ENCODE measurements at places on chromosomes 5 and 9.

GRCh38 chr9:69079186-69079585 lies 43.6 kb downstream of the FXN start:
- DNase-seq = no peak

GRCh38 chr9:137607141-137607857 lies 1.8 kb downstream of the ARRDC1 start:
- DNase-seq = peak; percentile 66

- DNase-seq = no peak
These were observed 16.9 kb upstream of the COL5A1 start for GRCh38 chr9:134624621-134625181.

DNA sequence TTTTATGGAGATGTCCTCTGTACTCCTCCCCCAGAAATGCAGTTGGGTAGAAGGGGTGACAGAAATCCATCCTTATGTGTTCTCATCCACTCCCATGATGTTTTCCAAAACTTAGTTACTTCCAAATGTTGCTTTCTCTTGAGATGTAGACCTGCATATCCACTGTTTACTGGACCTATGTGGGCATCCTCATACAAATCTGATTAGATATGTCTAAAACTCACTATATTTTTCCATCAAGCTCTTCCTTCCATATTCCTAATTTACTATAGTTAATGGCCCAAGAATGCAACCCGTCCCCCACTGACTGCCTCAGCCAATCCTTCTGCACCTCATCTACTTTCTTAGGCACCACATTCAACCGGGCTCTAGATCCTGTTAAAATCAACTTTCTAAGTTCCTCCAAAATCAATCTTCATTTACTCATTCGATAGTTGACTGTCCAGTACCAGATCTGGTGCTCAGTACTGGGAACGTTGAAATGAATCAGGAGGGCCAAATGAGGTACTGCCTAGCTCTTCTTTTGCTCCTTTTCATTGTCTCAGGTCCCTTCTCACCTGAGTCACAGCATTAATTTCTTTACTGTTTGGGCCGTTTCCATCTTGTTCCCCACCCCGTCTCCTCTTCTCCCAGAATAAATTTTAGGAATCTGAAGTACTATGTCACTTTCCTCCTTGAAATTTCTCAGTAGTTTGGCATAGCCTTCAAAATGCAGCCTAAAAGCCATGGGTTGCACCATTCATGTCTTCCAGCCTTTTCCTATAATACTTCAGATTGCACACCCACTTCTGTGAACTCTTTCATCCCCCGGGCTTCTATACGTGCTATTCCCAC lies 7.9 kb downstream of the PLK2 start:
- DNase-seq = no peak

DNA sequence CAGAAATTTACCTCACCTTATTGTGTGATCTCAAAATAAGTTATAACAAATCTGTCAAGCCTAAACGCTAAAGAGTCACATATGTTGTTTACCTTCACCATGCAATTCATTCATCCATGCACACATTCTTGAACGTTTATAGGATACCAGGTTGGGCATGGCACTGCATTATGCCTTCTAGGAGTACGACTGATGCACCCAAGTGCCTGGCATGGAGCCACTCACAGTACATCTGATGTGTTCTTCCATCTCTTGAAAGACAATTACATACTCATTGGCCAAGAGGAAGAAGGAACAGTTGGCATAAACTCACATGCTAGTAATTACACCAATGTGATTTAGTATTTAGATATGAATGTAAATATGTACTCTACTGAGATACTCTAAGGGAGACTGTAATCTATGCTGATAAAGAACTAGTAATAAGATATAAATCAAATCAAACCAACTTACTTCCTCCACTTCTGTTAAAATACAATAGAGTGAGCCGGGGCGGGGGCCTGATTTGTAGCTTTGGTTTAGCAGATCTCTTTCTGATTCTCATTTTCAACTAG lies 90.7 kb downstream of the LPAR1 start:
- no peak for DNase-seq
